ENCODE measurements at places on chromosomes 3 and 15.

GRCh38 chr15:59456114-59456513 is 18.1 kb downstream of the FAM81A start:
- DNase-seq: no peak

GRCh38 chr3:47313341-47314055 is 30.8 kb downstream of the KLHL18 start:
- DNase-seq: no peak

GRCh38 chr3:33318710-33319380 is 41.6 kb downstream of the FBXL2 start:
- DNase-seq: no peak

DNA sequence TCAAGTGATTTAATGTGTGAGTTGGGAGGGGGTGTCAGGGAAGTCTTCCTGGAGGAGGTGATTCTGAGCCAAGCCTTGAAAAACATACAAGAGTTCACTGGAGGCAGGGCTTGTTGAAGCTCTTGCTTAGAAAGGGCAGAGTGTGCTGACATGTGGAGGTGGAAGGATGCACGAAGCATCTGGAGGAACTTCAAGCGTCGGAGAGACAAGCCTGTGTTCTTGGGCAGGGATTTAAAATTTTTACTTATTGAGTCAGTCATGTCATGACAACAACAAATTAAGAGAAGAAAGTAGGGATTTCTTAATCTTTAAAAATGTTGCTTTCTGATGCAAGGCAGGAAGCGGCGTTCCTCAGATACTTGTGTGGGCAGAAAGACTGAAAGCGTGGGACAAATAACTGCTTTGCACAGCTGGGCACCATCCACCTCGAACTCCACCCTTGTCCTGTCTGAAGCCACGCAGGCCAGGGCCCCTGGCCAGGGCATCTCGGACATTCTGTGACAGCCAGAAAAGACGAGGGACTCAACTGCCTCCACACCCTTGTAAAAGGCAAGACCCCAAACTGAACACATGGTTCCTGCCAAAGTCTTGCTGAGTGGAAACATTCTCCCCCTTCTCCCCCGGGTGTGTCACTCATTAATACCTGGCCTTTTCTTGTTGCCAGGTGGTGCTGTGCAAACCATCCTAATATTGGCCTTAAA is 6.9 kb upstream of the IL16 start:
- no peak for DNase-seq

GRCh38 chr3:121436074-121436473 is 109.7 kb downstream of the POLQ start:
- DNase-seq: no peak

- DNase-seq: no peak
Measured at GRCh38 chr3:125958511-125959316, 10.3 kb upstream of the ROPN1B start.

Data from stimulated activated CD8-positive, alpha-beta memory T cell treated with anti-CD3 and anti-CD28 coated beads, Interleukin-15, amount 100 ng/mL, for 48 hours (primary cell).